Pancreas (tissue), 10 donors: ENCODE measurements at places on chromosomes 7 and 10. TPM values are rescaled to one million over a fixed set of nuclear protein-coding genes. Genes with fewer than 3 reads are reported as not detected.

GRCh38 chr7:50662041-50662694 is 97.0 kb upstream of the DDC start:
- H3K27ac ChIP-seq = no peak overlapping the region
- DNase-seq = no peak
- H3K4me3 ChIP-seq = no peak overlapping the region
- no peaks in the 10 kb centered on the region for H3K27me3 ChIP-seq

GRCh38 chr7:95297041-95297440 is 27.3 kb downstream of the PON1 start:
- no peaks in the 10 kb centered on the region for H3K36me3 ChIP-seq
- no peak overlapping the region for H3K4me3 ChIP-seq
- H3K27me3 ChIP-seq = no peaks in the 10 kb centered on the region
- DNase-seq = no peak

DNA sequence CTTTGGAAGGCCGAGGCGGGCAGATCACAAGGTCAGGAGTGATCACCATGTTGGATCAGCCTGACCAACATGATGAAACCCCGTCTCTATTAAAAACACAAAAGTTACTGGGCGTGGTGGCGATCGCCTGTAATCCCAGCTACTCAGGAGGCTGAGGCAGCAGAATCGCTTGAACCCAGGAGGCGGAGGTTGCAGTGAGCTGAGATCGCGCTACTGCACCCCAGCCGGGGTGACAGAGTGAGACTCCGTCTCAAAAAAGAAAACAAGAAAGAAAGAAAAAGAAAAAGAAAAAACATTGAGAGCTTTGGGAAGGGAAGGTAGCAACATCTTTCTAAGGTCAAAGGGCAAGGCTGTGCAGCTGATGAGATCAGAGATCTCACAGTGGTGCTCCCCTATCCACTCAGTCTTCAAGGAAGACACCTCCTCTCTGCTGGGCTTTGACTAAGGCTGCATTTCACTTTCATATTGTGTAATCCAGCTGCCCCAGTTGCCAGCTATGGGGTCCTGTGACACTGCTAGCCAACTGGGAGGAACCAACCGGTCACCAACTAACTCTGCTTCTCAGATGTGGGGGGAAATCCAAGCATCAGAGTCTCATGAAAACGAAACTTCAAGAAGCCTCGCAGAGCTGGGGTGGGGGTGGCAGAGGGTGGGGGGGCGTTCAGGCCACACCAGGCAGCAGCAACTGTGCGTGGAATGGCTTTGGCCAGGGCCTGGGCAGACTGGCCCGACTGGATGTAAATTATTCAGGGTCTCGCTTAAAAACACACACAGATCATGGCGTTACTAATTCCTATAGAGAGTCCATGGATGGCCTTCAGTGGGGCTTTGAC is 1.5 kb downstream of the IL15RA start:
- H3K27me3 ChIP-seq = no peaks in the 10 kb centered on the region
- no peaks in the 10 kb centered on the region for H3K36me3 ChIP-seq
- peak overlapping the region; percentile 94 for H3K4me3 ChIP-seq
- H3K27ac ChIP-seq = peak overlapping the region; percentile 99
- H3K4me1 ChIP-seq = peaks cover 40% of the 10 kb centered on the region

- no peak for DNase-seq
- peaks cover under 1% of the 10 kb centered on the region for H3K4me1 ChIP-seq
- H3K36me3 ChIP-seq = no peaks in the 10 kb centered on the region
- H3K4me3 ChIP-seq = no peak overlapping the region
Observed at GRCh38 chr7:95157381-95157780, 167.0 kb downstream of the PON1 start.

The VIPR2 gene
- total RNA-seq = 7.4 TPM

The FAM25A gene
- not detected for total RNA-seq

The GFRA1 gene
- total RNA-seq = 1.2 TPM
